HT1080 (cell line): ENCODE measurements at places on chromosomes 1 and 21. TPM values are rescaled to one million over a fixed set of nuclear protein-coding genes. Genes with fewer than 3 reads are reported as not detected.

EPHB2 gene
- 74.0 and 90.3 TPM in 2 replicates for total RNA-seq

- DNase-seq, result no peak
Measured at GRCh38 chr1:213446496-213446895, 395.5 kb downstream of the RPS6KC1 start.

DNA sequence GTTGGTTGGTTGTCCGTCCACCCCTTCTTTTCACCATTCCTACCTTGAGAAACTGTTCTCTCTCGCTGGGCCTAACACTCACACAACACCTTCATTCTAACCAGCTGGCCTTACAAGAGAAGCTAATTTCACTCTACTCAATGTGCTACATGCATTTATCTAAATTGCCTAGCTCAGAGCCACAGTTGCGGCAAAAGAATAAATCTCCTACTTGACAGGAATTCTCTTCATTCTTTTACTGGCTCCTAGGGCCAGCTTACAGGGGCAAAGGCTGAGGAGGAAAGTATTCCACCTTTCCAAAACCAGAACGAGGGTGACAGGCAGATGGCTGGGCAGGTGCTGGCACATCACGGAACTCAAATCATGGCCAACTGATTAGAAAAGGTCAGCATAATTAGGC is 6.5 kb downstream of the F3 start:
- DNase-seq, result no peak

DNA sequence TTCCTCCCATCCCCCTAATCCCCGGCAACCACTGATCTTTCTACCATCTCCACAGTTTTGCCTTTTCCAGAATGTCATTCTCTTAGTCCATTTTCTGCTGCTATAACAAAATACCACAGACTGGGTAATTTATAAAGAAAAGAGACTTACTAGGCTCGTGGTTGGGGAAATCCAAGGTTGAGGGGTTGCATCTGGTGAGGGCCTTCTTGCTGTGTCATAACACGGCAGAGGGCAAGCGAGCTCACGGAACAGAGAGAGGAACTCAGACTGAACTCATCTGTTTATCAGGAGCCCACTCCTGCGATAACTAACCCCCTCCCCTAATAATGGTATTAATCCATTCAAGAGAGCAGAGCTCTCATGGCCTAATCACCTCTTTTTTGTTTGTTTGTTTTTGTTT is 52.0 kb downstream of the RUNX3 start:
- DNase-seq, result no peak

- DNase-seq, result no peak
Measured at GRCh38 chr1:155094622-155094948, 15.9 kb downstream of the EFNA3 start.

DNA sequence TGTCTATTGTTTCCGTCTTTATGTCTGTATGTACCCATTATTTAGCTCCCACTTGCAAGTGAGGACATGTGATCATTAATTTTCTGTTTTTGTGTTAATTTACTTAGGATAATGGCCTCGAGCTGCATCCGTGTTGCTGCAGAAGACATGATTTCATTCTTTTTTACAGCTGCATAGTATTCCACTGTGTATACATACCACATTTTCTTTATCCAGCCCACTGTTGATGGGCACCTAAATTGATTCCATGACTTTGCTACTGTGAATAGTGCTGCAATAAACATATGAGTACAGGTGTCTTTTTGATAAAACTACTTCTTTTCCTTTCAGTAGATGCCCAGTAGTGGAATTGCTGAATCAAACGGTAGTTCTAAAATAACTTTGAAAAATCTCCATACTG is 12.7 kb upstream of the SLAMF1 start:
- no peak for DNase-seq
